Neural progenitor cell (in vitro differentiated cells): ENCODE measurements at places on chromosomes 7 and 10. TPM values are rescaled to one million over a fixed set of nuclear protein-coding genes. Genes with fewer than 3 reads are reported as not detected.

The LRRC4 gene
- total RNA-seq: 19.8 and 26.9 TPM in 2 replicates

The CHRM2 gene
- total RNA-seq: not detected in 2 replicates

The ELMO1 gene
- 22.0 and 27.0 TPM in 2 replicates for total RNA-seq

The MUC3A gene
- total RNA-seq: 0.15 and 0.80 TPM in 2 replicates

The NHLRC2 gene
- 38.0 and 47.6 TPM in 2 replicates for total RNA-seq

The TYW1B gene
- total RNA-seq: 3.6 and 4.4 TPM in 2 replicates

The ZSCAN25 gene
- total RNA-seq: 8.7 and 13.3 TPM in 2 replicates

The NEUROD6 gene
- not detected in 2 replicates for total RNA-seq

The ZNF282 gene
- total RNA-seq: 15.9 and 28.0 TPM in 2 replicates

The MMD2 gene
- total RNA-seq: 0.28 TPM in 1 of 2 replicates, not detected in the other

The BRAT1 gene
- 9.3 and 52.2 TPM in 2 replicates for total RNA-seq

The COL28A1 gene
- 0.43 and 0.60 TPM in 2 replicates for total RNA-seq

The DPP6 gene
- total RNA-seq: 0.39 and 0.90 TPM in 2 replicates

- no peak for DNase-seq
Observed at GRCh38 chr7:50533866-50534265, 31.3 kb downstream of the DDC start.

DNA sequence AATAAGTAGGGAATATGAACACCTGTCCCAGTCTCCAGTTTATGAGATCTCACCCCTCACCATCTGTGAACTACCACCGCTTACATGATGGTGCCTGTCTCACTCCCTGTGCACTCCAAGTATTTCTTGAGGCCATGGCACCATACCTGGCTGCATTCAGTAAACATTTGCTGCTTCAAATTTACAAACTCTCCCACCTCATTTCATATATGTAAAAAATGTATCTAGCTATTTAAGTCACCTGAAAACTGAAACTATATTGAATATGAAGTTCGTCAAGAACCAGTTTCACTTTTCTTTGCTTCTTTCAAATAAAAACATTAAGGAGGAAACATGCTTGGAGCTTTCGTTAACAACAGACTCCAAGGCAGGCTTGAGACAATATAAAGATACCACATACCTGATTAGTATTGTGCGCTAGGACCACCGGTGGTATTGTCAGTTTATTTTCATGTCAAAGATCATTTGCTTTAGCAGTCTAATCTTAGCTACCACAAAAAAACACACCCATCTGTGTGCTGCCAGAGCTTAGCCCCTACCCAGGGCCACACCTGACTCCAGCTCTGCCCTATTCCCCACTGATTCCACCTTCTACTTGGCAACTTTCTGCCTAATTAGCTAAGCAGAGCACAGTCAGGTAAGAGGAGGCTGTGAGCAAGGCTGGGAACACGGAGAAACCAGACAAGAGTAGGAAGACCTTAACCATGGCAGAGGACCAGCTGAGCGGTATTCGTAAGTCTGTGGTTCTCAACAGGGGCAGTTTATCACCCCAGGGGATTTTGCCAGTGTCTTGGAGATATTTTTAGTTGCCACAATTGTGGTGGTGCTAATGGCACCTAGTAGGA lies 92.0 kb downstream of the ZFAND4 start:
- no peak for DNase-seq

- no peak for DNase-seq
Observed at GRCh38 chr7:52711951-52712350, 323.5 kb upstream of the POM121L12 start.

DNA sequence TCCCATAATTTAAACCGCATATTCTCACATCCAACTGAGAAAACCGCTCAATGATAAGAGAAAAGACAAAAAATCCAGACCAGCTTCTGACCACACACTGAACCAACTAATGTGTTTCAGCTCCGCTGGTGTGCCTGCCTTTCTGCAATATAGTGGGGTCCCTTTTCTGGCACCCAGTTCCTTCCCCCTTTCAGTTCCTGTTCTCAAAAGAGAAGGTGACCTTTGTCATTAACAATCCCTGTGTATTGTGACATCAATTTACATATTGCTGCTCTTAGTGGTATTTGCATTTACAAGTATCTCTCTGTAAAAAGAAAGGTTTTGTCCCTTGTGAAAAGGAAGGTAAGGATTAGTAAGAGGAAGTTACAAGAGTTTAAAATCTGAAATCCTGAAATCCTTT lies 1.4 kb downstream of the PPP1R17 start:
- DNase-seq: no peak

DNA sequence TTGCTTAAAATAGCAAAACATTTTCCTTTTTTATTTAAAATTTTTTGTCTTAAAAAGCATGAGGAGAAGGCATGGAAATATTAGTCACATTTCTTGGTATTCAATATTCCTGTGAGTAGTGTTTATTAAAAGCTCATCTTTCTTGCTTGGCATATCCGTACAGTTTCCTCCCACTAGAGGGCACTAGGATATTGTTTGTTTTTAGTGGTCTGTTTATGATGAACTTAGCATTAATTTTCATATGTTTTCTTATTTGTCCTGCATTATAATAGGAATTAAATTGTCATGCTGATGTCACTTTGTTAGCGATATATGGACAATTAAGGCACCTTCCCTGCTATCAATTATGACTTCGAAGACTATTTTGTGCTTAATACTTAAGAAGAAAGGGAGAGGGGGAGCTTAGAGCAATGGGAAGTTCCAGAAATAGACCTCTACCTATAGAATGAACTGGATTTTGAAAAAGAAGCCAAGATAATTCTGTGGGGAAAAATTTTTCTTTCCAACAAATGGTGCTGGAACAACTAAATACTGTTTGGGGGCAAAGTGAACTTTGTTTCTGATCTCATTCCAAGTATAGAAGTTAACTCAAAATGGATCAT lies 91.0 kb upstream of the STRIP2 start:
- peak; percentile 13 for DNase-seq

DNA sequence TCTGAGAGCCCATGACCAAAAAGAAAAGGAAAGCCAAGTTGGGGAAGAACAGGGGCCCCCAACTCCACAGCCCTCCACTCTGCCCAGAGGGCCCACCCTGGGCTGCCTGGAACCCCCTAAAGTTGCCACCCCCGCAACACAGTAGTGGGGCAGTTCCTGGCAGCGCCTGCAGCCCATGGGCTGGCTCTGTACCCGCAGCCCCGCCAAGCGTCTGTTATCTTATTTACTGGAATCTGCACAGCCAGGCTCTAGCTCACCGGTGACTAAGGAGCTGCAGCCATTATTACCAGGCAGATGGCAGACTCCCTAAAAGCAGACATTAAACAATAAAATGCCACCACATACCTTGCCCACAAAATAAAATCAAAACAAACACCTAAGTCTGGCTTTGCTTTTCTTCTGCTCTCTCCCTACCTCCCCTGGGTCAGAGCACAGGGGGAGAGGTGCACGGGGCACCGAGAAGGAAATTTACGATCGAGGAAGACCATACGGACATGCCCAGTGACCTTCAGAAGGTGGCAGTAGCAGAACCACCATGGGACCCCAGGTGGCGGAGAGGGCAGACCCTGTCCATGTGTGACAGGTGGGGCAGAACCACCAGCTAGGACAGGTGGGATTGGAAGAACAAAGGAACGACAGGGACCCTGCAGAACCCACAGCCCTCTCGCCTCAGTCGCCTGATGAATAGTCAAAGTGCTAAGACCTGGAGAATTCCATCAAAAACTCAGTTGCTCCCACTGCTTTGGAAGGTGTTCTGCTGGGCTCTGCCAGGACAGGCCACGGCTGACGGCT lies 66.3 kb downstream of the PRKAG2 start:
- DNase-seq: no peak

- DNase-seq: no peak
Observed at GRCh38 chr10:54772468-54773122, 28.4 kb downstream of the PCDH15 start.

DNA sequence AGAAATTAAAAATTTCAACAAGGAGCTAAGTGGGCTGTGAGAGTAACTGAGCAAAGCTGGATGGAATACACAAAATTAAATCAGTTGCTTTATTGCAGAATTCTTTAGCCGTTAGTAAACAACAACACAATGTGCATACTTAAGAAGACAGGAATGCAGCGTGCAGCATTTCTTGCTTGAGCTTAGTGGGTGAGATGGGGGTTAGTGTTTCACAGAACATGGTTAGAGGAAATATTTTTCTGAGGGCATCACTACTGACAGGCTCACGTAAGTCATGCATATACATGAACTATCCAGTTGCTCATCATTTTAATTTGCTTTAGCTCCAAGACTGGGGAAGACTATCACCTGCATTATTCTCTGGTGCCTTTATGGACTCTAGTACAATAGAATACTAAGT lies 80.8 kb downstream of the CD36 start:
- DNase-seq: no peak

DNA sequence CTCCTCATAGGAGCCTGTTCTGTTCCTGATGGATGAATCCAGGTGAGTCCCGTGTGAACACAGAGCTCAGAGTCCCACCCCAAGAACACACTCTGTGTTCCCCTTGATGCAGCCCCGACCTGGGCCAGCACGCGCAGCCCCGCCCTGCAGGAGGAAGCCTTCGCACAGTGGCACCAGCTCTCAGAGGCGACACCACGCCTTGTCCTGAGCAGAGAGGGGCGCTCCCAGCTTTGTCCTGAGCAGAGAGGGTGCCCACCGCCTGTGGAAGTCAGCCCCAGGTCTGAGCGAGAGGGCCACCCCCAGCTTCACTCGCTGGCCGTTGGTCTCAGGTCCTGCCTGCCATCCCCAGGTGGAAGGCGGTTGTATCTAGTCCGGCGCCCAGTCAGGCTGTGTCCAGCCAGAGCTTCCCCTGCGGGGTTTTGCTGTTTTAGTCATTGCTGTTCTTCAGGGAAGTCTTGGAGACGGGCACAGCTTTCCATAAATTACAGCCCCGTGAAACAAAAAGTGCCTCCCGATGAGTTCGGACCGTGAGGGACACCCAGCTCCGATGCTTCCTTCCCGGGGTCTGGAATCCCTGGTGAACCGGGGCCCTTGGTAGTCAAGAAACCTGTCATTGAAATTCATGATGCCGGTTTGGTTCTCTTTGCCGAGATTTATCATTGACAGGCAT lies 43.6 kb downstream of the NKX6-2 start:
- peak; percentile 58 for DNase-seq

- DNase-seq: peak; percentile 77
Observed at GRCh38 chr10:101397140-101397539, 43.2 kb downstream of the BTRC start.

DNA sequence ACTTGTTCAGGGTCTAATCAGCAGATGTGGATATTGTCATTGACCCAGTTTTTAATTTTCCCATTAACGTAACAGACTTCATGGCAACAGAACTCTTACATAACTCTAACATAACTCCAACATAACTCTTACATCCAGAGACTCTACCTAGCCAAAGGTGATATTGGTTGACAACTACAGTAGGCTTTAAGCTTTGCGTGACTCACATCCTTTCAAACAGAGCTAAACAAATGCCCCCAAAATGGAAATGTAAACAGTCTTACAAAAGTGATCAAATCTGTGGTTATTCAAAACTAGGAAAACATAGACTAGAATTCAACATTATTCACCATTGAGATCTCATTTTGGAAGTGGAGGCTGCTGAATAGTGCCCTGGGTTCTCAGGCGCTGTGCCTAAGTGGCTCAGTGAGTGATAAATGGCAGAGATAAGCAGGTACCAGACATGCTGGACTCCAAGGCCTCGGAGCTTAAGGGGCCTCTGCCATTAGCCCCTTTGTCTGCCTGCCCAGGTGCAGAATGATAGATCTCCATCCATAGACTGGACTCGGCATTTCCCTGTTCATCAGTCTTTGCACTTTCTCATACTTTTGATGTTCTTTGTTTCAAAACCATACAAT lies 34.3 kb upstream of the BTBD16 start:
- no peak for DNase-seq

- DNase-seq: no peak
Observed at GRCh38 chr10:131770946-131771633, 129.7 kb upstream of the PPP2R2D start.

GRCh38 chr7:134654104-134654775 lies 7.6 kb downstream of the BPGM start:
- DNase-seq: no peak

DNA sequence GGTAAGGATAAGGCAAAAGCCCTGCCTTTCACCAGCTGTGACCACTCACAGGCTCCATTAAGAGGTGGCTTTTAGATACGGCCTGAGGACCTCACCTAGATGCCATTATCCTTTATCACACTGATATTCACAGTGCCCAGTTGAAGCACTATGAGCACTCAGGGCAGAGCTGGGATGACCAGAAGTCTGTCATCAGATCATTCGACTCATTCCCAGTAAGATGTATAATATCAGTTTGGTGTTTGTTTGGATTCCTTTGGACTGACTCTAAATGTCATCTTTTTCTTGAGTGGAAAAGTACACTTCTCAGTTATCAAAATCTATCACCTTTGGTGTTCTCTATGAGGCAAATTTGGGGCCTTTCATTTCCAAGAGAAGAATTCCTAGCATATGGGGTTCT lies 18.7 kb downstream of the CCDC136 start:
- no peak for DNase-seq

GRCh38 chr7:110104243-110104642 lies 986.7 kb upstream of the LRRN3 start:
- DNase-seq: no peak

- no peak for DNase-seq
Observed at GRCh38 chr10:60433684-60434083, 44.0 kb upstream of the ANK3 start.

GRCh38 chr7:98423043-98423442 lies 22.2 kb upstream of the BAIAP2L1 start:
- DNase-seq: no peak

DNA sequence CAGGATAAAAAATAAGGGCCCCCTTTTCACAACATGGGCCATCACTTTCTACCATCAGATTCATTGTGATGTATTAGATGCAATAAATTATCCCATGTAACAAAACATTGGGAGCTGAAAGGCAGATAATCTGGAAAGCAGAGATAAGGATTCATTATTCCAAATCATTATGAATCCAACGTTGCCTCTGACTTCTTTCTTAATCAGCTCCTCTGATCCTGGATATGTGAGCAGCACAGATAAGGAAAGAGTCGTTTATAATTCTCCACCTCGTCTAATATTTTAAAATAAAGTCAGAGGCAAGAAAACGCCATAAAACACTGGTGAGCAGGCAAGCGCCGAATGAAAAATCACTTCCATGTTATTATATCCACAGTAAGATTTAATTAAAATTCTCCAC lies 13.8 kb upstream of the GATA3 start:
- DNase-seq: no peak

DNA sequence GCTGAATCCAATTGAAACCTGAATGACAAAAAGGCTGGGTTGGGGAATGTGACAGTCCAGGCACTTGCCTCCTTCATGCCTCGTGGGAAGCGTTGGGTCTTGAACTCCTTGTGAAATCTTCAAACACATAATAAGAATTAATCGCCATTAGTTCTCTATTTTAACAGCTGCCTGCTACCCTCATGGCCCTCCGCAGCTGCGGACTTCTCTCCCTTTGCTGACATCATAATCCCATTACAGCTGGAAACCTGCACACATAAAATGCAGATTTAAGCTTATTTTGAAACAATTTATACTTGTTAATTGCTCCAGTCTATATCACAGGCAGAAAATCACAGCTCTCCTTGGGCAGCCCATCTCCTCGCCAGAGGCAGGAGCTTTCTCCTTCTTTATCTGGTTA lies 403.0 kb upstream of the MKI67 start:
- DNase-seq: no peak

GRCh38 chr10:51377932-51378599 lies 303.8 kb downstream of the PRKG1 start:
- peak; percentile 40 for DNase-seq
